ENCODE measurements at places on chromosomes 7 and 10. TPM values are rescaled to one million over a fixed set of nuclear protein-coding genes. Genes with fewer than 3 reads are reported as not detected.

FRAT1 gene
- total RNA-seq, result 1.1 TPM

DNAH11 gene
- total RNA-seq, result 4.6 TPM

CALHM1 gene
- not detected for total RNA-seq

CALML3 gene
- not detected for total RNA-seq

ACSM6 gene
- total RNA-seq, result not detected

CPA2 gene
- not detected for total RNA-seq

TET1 gene
- 0.69 TPM for total RNA-seq

VWC2 gene
- not detected for total RNA-seq

ABCB4 gene
- 2.1 TPM for total RNA-seq

ARHGAP22 gene
- total RNA-seq, result 37.4 TPM

GNAT3 gene
- total RNA-seq, result not detected

AMZ1 gene
- not detected for total RNA-seq

SGCE gene
- 31.9 TPM for total RNA-seq

LIPJ gene
- total RNA-seq, result not detected

TMEM273 gene
- total RNA-seq, result 3.1 TPM

SLC13A4 gene
- total RNA-seq, result not detected

KIAA1549 gene
- 3.8 TPM for total RNA-seq

NEUROG3 gene
- total RNA-seq, result not detected

OPN1SW gene
- total RNA-seq, result not detected

MYO3A gene
- not detected for total RNA-seq

ZRANB1 gene
- 10.0 TPM for total RNA-seq

RAPGEF5 gene
- total RNA-seq, result 56.5 TPM

CHRM2 gene
- under 0.01 TPM for total RNA-seq

TEX36 gene
- total RNA-seq, result not detected
